ENCODE measurements at places on chromosomes 4 and X. TPM values are rescaled to one million over a fixed set of nuclear protein-coding genes. Genes with fewer than 3 reads are reported as not detected.

The RPL36A gene
- total RNA-seq: 320 TPM

The ANK2 gene
- 50.2 TPM for total RNA-seq

The UTP3 gene
- 19.2 TPM for total RNA-seq

The AMOT gene
- 5.2 TPM for total RNA-seq

The NUDT11 gene
- total RNA-seq: 14.0 TPM

The ETNPPL gene
- not detected for total RNA-seq

The NUP62CL gene
- not detected for total RNA-seq

The PRR32 gene
- not detected for total RNA-seq

The AADAT gene
- total RNA-seq: 2.0 TPM

The OPRPN gene
- total RNA-seq: not detected

The CT45A10 gene
- total RNA-seq: not detected

The H2BW2 gene
- total RNA-seq: not detected
